ENCODE measurements at places on chromosomes 13 and 19.
A peak's percentile ranks its signal among the peaks of the same experiment; 100 is the strongest.

- peak; percentile 68 for DNase-seq
Observed at GRCh38 chr19:14091081-14091812, 696 bp upstream of the SAMD1 start.

- DNase-seq, result no peak
Observed at GRCh38 chr19:19662871-19663255, 613 bp downstream of the ATP13A1 start.

GRCh38 chr13:77740931-77741596, 43.6 kb downstream of the SLAIN1 start:
- DNase-seq, result no peak

- DNase-seq, result no peak
Observed at GRCh38 chr19:11196406-11197287, 698 bp downstream of the KANK2 start.

GRCh38 chr13:24671386-24672113, 8.7 kb upstream of the ATP12A start:
- no peak for DNase-seq

DNA sequence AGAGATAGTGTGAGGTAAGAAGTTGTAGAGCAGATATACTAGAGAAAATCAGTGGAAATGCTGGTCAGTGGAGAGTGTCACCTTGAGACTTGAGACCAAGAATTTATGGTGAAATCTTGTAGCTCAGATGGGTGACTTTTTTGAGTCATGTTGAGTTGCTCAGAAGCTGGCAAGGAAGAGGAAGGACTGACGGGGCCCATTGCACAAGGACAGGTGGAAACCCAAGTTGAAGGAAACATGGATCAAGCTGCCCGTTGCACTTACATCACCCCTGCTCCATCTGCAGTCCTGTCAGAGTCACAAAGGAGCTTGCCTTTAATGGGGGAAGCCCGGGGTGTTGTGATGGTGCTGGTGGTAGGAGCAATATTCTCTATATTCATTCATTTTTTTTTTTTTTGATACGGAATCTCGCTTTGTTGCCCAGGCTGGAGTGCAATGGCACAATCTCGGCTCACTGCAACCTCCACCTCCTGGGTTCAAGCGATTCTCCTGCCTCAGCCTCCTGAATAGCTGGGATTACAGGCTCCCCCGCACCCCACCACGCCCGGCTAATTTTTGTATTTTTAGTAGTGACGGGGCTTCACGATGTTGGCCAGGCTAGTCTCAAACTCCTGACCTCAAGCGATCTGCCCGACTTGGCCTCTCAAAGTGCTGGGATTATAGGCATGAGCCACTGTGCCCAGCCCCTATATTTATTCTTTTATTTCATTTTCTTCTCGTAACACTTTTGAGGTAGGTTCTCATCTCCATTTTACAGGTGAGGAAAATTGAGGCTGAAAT, 27.4 kb downstream of the UBAC2 start:
- no peak for DNase-seq

DNA sequence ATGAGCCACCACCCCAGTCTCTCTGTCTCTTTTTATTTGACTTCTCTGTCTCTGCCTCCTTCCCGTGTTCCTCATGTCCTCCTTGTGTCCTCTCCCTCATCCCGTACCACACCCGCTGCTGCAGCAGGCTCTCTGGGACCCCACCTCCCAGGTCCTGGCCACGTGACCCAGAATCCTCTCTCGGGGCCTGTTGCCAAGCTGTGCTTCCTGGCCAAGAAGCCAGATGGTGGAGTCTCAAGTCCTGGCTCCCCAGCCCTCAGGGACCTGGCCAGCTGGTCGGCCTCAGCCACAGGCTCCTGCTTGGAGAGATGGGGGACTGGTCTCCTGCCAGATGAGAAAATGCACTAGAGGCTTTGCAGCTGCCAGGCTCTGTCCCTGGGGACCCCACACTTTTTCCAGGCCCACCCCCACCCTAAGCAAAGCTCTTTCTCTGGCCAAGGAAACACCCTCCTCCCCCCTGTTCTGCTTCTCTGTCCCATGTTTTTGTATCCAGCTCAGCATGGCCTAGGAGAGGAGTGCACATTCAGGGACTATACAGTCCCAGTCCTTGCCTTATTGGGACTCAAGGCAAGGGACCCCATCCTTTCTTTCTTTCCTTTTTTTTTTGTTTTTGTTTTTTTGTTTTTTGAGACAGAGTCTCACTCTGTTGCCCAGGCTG, 34.3 kb upstream of the SHKBP1 start:
- no peak for DNase-seq

- no peak for DNase-seq
Observed at GRCh38 chr13:83738407-83738806, 143.9 kb downstream of the SLITRK1 start.

DNA sequence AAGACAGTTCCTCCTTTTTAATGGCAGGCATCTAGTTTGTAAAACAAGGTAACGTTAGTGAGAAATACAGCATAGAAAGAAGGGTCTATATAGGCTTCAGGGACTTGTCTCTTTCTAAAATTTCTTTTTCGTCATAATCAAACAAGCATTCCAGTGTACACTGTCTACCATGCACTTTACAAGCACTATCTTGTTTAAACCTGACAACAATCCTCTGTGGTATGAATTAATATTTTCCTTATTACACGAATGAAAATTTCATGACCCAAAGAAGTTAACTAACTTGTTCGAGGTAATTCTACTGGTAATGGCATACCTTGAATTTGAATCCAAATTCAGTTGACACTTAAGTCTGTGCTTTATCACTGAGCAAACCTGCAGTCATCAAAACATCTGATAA, 399.7 kb upstream of the NBEA start:
- no peak for DNase-seq

DNA sequence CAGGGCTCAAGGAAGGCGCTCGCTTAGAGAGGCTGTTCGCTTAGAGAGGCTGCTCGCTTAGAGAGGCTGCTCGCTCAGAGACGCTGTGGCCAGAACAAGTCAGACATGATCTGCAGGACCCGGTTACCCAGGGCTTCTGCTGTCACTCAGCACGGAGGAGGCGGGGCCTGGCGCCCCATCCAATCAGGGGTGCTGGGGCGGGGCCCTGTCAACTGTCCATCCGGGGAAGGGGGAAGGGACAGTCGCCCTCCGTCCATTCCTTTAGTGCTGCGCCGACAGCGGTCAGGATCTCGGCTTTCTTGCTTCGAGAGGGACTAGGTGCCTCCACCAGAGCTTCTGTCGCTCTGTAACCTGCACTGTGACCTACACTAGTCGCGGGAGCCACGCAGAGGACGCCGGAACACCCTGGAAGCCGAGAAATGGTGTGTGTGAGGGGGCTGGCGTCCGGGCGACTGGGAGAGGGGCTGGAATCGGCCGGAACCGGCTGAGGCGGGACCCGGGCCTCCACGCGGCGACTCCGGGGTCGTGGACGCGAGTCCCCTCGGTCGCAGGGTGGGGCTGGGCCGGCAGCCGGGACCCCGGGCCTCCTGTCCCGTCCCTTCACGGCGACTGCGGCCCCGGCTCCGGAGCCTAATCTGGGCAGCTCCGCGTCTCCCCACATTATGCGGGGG, at the start of gene ZNF440:
Gene ZNF440, plus strand, starts transcription at position 245 of the 671 bp plus-strand sequence. Its CDS starts 175 bp downstream, at position 420.
- peak; percentile 89 for DNase-seq

- no peak for DNase-seq
Observed at GRCh38 chr13:35285677-35286076, 190.8 kb downstream of the MAB21L1 start.

- no peak for DNase-seq
Observed at GRCh38 chr13:83536941-83537340, 345.3 kb downstream of the SLITRK1 start.

GRCh38 chr19:19510432-19510831, 4.9 kb downstream of the TSSK6 start:
- no peak for DNase-seq

DNA sequence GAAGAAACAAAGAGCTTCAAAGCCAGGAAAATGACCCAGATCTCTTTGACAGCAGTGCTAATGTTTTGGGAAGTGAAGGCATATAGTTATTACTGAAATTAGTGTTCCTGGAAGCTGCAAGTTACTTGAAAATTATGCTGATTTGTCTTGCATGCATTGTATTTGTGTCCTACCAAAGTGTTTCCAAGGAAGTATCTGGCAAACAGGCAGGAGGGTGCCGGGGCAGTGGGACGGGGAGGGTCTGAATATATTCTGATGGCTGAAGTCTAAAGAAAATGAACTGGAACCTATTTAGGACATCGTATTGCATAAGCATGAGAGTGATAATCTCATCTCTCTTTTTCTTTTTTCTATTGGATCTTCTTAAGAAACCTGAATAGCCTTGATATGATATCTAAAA, 9.0 kb downstream of the RNASEH2B start:
- no peak for DNase-seq

- DNase-seq, result no peak
Observed at GRCh38 chr19:4350726-4351125, 7.4 kb downstream of the MPND start.

- no peak for DNase-seq
Observed at GRCh38 chr19:38425222-38425809, 703 bp downstream of the RASGRP4 start.

DNA sequence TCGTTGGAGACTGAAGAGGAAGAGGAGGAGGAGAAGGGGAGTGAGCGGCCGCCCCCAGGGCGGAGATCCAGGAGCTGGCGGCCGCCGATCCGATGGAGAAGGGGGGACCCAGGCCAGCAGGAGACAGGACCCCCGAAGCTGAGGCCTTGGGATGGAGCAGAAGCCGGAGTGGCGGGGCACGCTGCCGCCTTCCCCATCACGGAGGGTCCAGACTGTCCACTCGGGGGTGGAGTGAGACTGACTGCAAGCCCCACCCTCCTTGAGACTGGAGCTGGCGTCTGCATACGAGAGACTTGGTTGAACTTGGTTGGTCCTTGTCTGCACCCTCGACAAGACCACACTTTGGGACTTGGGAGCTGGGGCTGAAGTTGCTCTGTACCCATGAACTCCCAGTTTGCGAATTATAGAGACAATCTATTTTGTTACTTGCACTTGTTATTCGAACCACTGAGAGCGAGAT, 1.8 kb downstream of the GADD45B start:
- DNase-seq, result no peak

- no peak for DNase-seq
Observed at GRCh38 chr13:35460061-35460460, 16.4 kb downstream of the MAB21L1 start.

GRCh38 chr13:73106513-73107178, 47.8 kb downstream of the KLF5 start:
- no peak for DNase-seq

DNA sequence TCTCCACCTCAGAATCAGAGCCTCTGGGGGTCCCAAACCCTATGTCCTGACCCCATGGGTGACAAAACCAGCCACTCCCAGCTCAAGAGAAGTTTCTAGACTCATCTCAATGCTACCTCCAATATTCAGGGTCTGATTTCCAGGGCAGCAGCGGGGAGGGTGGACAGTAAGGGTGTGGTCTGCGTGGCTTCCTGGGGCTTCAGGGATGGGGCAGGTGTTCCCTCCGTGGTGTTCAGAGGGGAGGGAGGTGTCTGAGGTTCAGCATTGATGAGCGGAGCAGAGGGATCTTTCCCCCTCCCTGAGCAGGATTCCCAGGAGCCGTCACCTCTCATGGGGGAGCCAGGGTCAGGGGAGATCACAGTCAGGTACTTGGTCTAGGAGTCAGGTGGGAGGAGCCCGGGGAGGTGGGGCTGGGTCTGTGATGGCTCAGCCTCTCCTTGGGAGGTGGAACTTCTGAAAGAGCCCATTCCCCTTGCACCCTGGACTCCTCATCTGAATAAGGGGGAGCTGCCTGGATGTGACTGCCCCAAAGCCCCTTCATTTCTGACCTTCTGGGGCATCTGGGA, 2.9 kb downstream of the LILRA2 start:
- DNase-seq, result no peak
